LNCaP clone FGC (cell line): ENCODE measurements at places on chromosomes 5 and 9.

DNA sequence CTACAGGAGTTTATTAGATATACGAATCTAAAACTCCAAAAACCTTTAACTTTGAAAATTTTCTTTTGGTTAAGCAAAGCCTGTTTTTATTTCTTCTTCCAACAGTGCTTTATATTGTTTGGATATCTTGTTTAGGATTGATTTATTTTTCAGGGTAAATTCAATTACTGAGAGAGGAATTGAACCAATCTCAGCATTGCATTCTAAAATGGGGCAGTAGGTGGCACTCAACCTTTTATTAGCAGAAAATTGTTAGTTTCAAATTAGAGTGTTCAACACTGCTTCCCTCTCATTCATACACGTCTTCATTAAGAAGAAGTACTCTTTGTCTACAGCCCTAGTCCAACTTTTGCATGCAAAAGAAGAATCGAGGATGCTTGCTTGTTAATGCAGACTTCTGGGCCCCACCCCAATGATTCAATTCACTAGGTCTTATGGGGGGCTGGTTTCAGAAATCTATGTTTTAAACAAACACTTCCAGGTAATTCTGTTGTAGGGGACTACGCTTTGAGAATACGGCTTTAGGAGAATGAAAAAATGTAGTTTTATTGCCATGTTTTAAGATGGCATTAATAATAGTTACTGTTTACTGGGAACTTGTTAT is 26.6 kb downstream of the MRPL22 start:
- DNase-seq = no peak

DNA sequence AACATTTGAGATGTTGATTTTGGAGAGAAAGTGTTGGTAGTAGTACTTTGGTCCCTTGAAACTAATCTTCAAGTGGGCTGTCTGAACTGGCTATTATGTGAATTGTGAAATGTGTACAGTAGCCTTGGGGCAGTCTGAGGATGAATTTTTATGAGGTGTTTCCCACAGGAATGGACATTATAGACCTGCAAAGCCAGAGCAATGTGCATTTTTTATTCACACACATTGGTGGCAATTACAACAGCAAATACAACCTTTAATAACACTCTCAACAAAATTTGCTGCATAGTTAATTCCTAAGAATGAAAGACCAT is 147.0 kb downstream of the PAM start:
- no peak for DNase-seq

DNA sequence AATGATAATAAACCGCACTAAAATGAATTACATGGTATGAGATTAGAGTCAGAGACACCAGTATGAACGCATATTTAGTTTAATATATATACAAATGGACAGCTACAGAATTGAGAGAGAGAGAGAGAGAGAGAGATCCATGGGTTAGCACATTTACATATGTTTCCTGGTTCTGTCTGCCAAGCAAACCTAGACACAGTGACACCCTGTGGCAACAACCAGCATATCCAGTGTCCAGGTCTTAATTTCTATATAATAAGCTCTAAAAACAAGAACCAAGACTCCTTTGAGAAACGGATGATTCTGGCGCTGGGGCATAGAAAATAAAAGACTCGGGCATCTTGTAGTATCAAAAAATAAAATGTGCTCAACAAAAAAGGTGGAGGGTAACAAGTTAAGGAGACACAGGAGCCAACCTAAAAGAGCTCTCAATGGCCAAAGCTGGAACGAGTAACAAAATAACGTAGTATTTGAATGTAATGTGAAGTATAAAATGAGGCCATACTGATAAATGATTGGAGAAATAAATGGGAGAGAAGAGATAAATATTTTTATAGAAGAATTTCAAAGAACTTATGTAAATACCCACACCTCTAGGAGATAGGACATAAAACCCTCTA is 84.5 kb downstream of the RFX3 start:
- peak; percentile 54 for DNase-seq

- no peak for DNase-seq
These were observed 80.1 kb downstream of the ALDH1A1 start for GRCh38 chr9:72872718-72873117.

- no peak for DNase-seq
These were observed 4.4 kb upstream of the CEP72 start for GRCh38 chr5:607541-608428.

DNA sequence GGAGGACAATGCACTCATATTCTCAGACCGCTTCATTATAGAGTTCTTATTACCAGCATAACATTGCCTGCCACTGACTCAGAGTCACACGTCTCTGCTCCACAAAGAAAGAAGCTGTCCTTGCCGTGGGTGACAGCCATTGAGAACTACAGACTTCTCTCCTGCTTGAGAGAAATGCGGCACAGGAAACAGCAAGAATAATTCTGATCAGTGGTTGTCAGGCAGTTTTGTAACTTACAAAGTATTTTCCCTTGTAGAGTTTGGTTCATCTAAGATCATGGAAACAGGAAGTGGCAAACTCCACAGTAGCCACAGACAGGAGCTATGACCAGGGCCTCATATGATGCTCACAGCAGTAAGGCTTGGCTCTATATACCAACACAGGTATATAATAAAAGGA is 47.0 kb downstream of the KCNV2 start:
- DNase-seq = no peak

DNA sequence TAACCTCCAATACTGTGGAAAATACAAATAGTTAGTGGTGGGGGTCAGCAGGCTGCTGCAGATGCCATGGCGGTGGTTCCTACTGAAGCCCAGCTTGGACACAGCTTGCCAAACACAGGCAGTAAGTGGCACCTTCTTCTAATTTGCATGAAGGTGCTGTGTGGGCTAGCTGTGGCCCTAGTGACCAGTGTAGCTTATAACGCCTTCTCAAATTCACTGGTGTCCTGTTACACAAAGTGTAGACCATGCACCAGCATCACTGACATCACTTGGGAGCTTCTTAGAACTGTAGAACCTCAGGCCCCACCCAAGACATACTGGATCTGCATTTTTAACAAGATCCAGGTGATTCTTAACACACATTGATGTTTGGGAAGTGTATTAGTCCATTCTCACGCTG is 58.8 kb upstream of the TGFBR1 start:
- no peak for DNase-seq

DNA sequence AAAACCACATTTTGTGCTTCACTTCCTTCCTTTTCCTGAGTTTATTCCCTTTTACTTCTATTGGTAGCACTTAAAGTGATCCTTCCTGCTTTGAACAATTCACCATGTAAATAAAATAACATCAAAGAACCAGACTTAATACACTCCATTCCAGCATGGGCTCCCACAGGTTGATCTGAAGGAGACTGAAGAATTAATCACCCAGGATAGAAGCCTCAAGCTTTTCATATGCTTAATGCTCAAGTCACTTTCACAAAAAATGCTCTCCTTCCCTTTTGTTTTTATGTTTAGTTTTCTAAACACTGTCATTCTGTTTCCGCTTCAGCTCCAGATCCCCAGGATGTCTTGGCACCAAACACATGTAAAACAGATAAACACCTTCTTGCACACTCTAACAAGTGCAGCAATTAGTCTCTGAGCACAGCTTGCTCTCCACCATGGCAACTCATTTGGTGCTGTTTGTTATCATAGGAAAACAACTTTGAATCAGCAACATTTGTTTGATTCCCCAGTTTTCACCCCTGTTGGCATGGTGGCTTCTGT is 37.0 kb downstream of the DMRTA1 start:
- DNase-seq = no peak

DNA sequence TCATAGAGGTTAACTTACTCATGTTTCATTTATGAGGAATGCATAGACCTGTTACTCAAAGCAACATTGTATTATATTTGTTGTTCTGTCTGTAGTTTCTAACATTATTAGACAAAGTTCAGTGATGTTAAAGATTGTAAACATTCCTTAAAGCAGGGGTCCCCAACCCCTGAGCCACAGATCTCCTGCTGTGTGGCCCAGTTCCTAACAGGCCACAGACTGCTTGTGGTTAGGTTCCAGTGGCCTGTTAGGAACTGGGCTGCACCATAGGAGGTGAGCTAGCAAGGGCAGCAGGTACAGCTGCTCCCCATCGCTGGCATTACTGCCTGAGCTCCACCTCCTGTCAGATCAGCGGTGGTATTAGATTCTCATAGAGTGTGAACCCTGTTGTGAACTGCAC is 181.1 kb downstream of the KDM4C start:
- no peak for DNase-seq

GRCh38 chr9:4079906-4080305 is 220.0 kb downstream of the GLIS3 start:
- DNase-seq = no peak

GRCh38 chr5:142283304-142283703 is 41.5 kb downstream of the SPRY4 start:
- DNase-seq = no peak

- no peak for DNase-seq
These were observed 4.9 kb upstream of the OXCT1 start for GRCh38 chr5:41875121-41875520.

DNA sequence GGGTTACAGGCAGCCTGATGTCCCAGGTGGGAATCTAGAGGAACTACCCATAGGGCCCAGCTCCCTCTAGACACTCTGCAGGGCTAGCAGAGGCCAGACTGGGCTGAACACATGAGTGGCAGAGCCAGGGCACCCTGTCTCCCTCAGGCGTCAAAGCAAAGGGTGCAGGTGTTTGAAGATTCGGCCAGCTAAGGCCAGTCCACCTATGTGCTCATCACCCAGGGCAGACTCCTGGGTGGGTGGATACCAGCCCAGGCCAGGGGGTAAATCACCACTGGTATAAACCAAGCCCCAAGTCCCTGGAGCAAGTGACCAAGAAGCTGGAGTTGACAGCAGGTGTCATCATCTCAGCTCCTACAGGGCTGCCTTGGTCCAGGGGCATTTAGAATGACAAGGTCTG is 3.4 kb downstream of the CCDC180 start:
- no peak for DNase-seq

GRCh38 chr5:174736331-174736721 is 11.9 kb downstream of the MSX2 start:
- DNase-seq = no peak

DNA sequence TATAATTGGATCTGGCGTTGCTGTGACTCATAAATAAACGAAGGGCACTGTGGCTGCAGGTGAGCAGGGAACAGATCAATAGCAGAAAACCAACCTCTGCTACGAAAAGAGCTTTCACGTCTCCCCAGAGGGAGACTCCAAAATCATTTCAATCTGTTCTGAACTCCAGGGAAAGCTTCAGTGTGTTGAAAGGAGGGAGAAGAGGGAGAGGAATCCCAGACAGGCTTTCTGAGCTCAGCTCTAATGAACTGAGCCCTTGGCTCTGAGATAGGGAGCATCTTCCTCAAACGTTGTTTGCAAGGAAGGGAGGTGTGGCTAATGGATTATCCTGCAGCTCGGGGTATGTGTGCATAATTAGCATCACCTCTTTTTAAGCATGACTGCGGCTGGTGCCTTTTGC is 288.0 kb upstream of the IRX4 start:
- DNase-seq = no peak

- DNase-seq = no peak
These were observed 63.6 kb upstream of the SLC12A2 start for GRCh38 chr5:128020012-128020411.

- DNase-seq = no peak
These were observed 156.2 kb upstream of the NR3C1 start for GRCh38 chr5:143559586-143560109.

- DNase-seq = no peak
These were observed at the start of gene PPP2R2B for GRCh38 chr5:146878476-146879172. Gene PPP2R2B, minus strand, starts transcription at chr5:146878757.

DNA sequence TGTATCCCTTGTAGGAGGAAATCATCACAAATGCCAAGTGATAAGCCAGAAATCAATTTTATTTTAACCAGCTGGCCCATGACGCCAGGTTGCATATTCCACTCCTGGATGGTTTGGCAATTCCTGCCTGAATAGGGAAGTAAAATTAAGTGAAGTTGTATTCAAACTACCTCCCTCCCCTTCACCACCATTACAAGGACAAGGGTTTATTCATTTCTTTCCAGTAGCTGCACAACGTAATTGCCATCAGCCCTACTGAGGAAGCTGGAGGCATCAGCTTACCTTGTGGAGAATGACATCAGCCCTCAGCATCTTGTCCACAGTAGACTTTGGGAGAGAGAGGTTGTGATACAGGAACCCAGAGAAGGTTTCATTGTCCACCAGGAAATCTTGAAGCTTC is 66.6 kb downstream of the ABCA1 start:
- no peak for DNase-seq

DNA sequence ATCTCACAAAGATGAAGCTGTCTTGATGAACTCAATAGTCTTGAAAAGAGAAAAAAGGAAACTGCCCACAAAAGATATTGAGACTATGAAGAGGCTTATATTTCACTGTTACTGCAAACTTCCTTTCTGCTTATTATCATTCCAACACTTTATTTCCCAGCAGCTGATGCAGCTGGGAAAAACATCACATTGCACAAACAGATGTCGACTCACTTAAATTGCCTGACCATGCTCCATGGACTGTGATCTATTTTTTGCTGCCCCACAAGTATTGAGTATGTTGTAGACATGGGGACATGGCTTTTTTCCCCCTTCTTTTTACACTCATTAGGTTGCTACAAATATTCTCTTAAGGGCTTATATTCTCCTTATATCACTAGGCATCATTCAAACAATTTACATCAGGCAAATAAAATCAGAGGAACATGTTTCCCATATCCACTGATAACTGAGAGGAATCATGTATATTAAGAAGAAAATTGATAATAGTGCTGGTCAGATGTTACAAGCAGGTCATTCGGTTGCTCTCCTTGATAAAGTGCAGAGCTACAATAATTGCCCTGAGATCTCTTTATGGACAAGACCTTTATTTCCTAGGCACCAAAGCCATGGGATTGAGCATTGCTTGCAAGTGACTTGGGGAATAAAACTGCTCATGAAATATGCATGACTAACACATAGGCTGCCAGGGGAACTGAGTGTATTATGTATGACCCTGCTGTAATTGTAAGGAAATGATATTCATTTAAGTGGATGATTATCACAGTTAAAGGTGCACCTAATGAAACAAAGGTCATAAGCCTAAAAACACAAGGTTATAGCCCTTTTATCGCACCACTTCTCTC is 509.9 kb downstream of the ZNF608 start:
- DNase-seq = no peak

- DNase-seq = no peak
These were observed 6.7 kb downstream of the INIP start for GRCh38 chr9:112711050-112711689.

GRCh38 chr9:9730174-9730573 is 882.6 kb downstream of the PTPRD start:
- DNase-seq = no peak

DNA sequence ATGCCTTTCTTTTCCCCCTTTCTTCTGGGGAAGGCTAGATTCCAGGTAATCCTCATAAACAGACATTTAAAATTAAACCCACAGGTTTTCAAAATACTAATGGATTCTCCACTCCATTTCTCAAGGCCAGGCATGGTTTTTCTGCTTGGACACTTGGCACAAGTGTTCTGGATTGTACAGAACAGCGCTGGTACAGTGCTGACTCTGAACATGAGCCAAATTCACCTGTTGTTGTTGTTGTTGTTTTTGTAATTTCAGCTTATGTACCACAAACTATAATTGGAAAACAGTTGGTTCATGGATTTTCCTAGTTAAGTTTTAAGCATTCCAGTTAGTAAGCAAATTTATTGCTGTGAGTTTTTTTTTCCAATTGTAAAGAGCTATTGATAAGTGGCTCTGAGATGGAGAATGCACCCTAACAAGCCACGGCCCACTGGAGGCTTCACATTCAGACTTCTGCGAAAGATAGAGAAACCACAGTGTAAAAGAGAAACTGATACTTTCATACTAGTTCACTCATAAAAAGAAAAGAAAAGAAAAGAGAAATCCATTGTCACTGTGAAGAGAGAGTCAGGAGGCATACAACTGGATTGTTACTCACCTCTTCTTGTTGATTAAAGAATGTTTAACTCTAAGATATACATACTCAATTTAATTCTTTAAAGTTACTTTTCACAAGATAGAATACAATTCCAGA is 16.2 kb upstream of the ITGA1 start:
- no peak for DNase-seq
